Parietal lobe (tissue), 2 donors: ENCODE measurements at places on chromosomes 7 and 10. TPM values are rescaled to one million over a fixed set of nuclear protein-coding genes. Genes with fewer than 3 reads are reported as not detected.

HABP2 gene
- not detected for total RNA-seq

VIPR2 gene
- total RNA-seq: 0.63 TPM

PPP1R17 gene
- 5.0 TPM for total RNA-seq

ANK3 gene
- total RNA-seq: 552 TPM

DTX2 gene
- 5.6 TPM for total RNA-seq

KIAA1549 gene
- total RNA-seq: 57.9 TPM
